Left lobe of liver (tissue), 2 donors: ENCODE measurements at places on chromosomes 7 and 10.

- no peak for DNase-seq
Measured at GRCh38 chr7:46515844-46516590, 594.9 kb upstream of the IGFBP3 start.

GRCh38 chr10:132539894-132540293, 2.3 kb downstream of the INPP5A start:
- DNase-seq, result no peak

- no peak for DNase-seq
Measured at GRCh38 chr7:93175219-93175618, 27.0 kb upstream of the SAMD9L start.

- DNase-seq, result no peak
Measured at GRCh38 chr10:131921184-131921583, 20.4 kb downstream of the PPP2R2D start.

- DNase-seq, result no peak
Measured at GRCh38 chr7:50735333-50735732, 47.4 kb downstream of the GRB10 start.

DNA sequence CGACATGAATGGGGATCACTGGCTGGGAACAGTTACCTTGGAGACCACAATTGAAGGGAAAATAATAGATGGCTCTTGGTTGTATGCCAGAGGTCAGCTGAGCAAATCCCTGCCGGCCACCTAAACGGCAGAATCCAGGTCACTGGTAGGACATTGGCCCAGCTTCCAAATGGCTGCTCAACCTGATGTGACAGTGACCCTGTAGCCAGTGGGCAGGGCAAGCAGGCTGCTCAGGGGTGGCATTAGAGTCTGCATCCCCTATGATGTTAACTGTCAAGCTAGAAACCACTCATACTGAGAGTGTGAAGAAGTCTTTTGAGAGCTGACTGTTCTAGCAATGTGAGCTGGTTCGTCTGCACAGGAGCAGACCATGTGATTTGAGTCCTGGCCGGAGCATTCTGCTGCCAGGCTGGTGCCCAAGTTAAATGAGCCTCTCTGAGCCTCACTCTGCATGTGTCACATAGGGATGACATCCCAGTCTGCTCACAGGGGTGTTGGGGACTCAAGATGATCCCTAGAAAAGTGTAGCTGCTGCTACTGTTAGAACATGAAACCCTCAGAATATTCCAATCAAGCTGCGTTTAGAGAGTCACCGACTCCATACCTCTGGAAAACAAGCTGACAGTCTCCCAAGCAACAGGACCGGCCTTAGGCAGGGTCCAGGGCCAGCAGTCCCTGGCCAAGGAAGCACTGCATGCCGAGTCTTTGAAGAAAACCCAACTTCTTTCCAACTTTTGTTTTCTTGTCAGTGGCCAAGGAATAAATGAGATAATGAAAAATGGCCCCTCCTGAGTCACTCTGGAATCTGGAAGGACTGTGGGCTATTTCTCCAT, 69.7 kb downstream of the VWA2 start:
- DNase-seq, result no peak

GRCh38 chr10:89458291-89458690, 43.9 kb downstream of the IFIT5 start:
- DNase-seq, result no peak

DNA sequence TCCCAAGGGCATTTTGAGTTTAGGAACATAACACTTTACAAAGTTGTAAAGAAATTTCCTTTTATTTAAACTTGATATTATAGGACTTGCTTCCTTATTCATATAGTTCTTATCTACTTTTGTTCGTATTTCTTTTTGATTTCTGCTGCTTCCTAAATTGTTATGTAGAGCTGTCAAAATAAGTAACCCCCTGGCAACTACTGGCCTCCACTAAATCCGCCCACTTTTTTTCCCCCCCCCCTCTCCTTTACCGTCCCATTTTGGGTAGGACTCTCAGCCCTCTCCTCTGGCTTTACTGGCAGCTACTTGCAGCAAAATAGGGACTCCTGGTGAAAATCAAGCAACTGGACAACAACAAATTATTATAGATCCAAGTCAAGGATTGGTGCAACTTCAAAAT, 1.1 kb downstream of the SP4 start:
- no peak for DNase-seq

DNA sequence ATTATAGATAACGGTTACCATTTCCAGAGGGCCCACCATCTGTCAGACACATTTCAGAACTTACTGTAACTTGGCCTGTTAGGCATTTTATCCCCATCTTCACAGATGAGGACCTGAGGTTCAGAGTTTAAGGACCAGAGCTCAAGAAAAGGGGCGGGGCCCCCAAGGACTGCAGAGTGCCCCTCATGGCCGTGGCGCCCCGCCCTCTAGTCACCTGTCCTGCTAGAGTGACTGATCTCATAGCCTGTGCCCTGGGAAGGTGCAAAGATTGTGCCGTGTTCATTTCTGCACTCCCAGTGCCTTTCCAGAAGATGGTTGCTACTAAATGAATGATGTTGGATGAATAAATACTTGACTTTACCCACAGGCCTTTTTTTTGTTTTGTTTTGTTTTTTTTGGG, 107.0 kb downstream of the XRCC2 start:
- DNase-seq, result no peak

DNA sequence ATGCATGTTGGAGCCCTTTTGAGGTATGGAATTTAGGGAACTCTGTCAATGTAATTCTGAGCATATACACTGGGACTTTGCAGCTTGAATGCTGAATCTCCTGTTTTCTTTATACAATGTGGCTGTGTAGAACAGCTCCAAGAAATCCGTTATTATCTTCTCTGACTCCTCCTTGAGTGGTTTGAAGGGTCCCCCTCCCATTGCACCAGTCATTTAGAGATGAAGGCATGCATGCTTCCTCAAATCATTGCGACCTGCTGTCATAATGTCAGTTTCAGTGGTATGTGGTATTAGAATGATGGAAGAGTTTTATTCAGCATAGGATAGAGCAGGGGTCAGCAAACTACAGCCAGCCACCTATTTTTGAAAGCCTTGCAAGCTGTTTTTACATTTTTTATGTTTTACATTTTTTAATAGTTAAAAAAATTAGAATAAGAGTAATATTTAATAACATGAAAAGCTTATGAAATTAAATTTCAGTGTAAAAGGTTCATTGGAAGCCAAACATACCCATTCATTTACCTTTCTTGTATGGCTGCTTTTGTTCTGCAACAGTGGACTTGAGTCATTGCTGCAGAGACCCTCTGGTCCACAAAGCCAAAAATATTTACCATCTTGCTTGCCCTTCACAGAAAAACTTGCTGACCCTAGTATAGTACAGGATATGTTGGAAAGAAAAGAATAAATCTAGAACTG, 8.1 kb downstream of the STK17A start:
- DNase-seq, result no peak

DNA sequence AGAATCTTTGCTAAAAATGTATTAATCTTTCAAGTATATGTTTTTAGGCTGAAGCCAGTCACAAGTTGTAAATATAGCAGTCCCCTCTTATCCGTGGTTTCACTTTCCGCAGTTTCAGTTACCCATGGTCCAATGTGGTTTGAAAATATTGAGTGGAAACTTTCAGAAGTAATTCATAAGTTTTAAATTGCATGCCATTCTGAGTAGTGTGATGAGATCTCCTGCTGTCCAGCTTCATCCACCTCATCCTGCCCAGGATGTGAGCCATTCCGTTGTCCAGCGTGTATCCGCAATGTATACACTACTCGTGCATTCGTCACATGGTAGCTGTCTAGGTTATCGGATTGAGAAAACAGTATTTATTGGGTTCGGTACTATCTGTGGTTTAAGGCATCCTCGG, 12.2 kb downstream of the PDCD4 start:
- DNase-seq, result no peak

- DNase-seq, result no peak
Measured at GRCh38 chr7:52107355-52107754, 790.7 kb upstream of the COBL start.

DNA sequence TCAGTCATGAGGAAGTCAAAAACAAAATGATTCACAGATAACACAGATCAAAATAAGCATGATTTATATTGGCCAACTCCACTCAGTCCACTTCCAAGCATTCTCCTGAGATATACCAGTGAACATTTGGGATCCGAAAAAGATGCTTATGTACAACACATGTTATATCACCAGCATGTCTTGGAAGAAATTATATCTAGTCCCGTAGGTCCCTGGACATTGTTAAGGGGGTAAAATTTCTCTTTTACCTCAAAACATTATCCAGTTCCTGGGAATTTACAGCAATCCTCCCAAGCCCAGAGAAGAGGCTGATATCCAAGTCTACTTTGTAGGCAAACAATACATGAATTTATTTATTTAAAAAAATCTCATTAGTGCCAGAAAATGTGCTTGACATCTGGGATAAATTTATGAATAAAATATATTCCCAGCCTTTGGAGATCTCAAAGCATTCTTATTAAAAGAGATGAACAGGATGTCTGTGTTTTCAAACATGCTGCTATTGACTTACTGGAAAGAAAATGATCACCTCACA, 582.2 kb upstream of the ZWINT start:
- DNase-seq, result no peak

DNA sequence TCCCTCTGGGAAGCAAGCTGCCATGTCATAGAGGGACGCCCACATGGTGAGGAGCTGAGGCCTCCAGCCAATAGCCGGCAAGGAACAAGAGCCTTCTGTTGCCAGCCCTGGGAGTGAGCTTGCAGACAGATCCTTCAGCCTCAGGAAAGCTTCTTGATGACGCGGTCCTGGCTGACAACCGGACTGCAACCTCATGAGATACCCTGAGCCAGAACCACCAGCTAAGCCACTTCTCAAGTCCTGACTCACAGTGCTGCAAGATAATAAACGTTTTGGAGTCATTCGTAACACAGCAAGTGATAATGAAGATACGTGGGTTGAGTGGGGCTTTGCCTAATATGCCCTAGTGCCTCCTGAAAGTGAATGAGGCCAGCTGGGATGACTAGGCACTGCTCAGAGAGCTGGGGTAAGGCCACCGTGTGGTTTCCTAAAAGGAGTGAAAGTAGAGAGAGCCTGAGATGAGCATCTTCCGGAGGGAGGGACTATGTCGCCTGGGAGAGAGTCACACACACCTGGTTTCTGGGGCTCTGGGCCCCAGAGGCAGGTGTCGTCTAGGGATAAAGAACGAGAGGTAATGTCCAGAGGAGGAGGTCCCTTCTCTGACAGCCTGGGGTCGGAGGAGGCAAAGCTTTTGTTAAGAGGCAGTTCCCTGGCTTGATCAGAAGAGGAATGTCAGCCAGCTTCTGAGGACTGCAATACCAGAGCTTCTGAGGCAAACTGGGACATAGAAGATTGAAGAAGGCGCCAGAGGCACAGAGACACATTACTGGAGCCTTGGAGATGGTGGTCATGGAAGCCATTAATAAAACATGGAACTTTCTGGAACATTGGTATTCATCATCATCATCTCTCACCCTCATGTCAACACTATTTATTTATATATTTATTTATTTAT, 53.6 kb downstream of the PYROXD2 start:
- DNase-seq, result no peak

DNA sequence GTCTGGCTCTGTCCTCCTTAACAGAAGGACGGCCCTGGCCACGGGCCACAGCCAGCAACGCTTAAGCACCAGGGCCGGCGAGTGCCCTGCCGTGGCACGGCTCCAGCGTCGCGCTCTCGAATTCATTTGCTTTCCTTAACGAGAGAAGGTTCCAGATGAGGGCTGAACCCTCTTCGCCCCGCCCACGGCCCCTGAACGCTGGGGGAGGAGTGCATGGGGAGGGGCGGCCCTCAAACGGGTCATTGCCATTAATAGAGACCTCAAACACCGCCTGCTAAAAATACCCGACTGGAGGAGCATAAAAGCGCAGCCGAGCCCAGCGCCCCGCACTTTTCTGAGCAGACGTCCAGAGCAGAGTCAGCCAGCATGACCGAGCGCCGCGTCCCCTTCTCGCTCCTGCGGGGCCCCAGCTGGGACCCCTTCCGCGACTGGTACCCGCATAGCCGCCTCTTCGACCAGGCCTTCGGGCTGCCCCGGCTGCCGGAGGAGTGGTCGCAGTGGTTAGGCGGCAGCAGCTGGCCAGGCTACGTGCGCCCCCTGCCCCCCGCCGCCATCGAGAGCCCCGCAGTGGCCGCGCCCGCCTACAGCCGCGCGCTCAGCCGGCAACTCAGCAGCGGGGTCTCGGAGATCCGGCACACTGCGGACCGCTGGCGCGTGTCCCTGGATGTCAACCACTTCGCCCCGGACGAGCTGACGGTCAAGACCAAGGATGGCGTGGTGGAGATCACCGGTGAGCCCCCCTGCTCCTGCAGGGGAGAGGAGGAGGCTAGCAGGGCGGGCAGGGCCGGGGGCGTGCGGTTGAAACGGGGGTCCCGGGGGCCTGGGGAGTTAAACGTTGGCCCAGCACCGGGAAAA, at the start of gene HSPB1:
HSPB1 (plus strand) TSS at position 327 of the 855 bp plus-strand sequence; CDS start at position 367, 40 bp downstream.
- DNase-seq, result peak; percentile 98

GRCh38 chr10:97563337-97563736, 9.2 kb upstream of the ANKRD2 start:
- no peak for DNase-seq

DNA sequence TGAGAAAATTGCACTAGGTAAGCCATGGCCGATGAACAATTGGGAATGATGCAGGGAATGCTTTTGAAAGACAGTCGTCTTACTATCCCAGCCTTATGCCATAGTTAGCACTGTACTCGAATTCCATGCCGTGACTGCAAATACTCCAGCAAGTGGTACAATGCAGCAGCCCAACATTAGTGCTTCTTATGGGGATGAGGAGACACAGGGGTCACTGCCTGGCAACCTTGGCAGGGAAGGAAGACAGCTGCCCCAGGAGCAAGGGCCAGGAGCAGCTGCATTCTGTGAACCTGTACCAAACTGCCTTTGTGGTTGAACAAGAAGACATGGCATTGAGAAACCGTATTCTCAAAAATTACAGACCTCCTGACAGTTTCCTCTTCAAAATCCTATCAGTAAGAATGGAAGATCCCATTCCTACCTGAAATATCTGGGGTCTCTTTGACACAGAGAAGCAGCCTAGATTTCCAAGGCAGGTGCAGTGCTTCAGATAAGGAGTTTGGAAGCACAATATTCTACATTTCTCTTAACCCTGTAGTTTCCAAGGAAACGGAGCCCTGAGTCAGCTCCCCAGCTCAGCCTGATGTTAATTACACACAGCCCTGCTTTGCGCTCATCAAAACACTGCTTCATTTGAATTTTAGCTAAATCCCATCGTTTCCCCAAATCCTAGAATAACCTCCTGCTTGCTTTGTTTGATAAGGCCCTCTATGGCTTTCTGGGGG, 49.0 kb upstream of the FRMD4A start:
- no peak for DNase-seq

GRCh38 chr7:113996405-113996804, 77.6 kb upstream of the PPP1R3A start:
- no peak for DNase-seq
